ENCODE measurements at places on chromosomes 1 and 21.

GRCh38 chr1:230280054-230280795 is 145.9 kb downstream of the PGBD5 start:
- DNase-seq: no peak

DNA sequence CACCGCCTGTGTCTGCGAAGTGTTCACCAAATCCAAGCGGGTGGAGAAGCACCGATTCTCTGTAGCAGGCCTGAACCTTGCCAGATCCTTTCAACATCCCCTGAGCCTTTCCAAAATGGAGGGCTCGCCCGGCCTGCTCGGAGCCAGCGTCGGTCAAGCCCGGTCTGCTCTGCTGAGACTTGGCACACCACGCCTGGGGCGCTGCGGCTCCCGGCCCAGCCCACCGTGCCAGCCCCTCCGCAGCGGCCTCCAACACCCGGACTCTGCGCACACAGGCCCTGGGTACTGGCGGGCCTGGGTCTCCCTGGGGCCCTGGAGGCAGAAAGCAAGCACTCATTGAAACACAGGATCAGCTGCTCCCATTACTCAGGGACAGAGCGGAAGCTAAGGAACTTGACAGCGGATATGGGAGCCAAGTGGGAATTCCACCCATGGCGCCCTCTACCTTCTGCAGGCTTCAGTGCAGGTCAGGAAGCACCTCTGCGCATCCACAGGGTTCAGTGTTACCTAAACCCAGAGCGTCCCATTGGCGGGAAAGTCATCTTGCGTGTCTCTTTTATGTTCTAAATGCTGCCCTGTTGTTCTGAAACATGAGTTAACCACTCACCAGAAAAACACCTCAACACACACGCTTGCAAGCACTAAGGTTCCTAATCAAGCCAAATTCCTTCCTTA is 159.9 kb downstream of the ZBTB18 start:
- no peak for DNase-seq

- DNase-seq: no peak
These were observed 19.2 kb downstream of the AGPAT3 start for GRCh38 chr21:43884012-43884860.

DNA sequence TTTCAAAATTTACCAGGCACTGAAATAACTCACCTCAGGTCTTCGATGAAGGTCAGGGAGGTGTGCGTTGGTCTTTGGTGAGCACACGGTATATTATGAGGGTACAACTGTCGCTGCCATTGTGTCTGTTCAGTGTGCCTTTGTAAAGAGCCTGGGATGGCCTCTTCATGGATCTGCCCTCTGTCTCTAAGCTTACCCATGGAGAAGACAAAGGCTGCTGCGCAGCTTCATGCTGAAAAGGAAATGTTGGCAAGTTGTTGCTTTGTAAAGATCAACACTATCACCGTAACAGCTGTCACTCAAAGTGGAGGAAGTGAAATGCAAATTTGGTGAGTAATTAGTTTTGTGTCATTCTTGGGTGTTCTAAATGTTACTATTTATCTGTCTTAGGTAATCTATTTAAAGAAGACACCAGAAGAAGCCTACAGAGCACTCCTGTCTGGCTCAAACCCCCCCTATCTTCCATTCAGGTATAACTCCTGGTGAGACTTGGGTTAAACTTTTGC is 71.6 kb downstream of the CDC14A start:
- DNase-seq: peak; percentile 15

DNA sequence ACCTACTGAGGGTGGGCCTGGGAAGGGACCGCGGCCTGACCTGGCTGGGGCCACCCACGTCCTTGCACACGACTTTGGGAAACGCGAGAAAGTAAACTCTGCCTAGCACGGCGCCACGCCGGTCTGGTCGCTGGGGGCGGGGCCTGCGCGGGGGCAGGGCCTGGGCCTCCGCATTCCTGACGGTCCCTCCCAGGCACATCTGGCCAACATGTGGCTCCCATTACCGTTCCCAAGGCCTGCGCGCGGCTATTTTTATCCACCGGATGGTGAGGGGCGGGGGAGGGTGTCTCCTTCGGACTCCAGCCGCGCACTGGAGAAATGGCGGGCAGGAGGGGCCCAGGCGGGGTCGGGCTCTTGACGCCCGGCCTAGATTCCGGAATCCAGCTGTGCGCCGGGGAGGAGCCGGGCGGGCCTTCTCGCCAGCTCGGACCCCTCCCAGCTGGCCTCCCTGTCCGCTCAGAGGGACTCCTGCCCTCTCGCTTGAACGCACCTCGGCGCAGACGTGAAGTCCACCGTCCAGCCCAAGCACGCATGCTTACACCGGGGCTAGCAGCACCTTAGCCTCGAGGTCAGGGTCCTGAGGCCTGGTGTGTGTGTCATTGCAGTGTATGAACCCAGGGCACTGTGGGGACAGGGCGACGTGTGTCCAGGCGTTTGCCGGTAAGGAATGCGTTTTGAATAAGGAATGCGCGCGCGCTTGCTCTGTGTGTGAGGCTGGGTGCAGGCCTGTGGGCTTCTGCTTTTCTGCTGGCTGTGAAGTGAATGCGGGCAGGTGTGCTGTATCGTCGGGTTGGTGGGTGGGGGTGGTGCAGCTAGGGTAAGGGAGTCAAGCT is 2.1 kb downstream of the EVA1B start:
- DNase-seq: no peak

GRCh38 chr1:201253906-201254624 is 29.2 kb upstream of the PKP1 start:
- no peak for DNase-seq

DNA sequence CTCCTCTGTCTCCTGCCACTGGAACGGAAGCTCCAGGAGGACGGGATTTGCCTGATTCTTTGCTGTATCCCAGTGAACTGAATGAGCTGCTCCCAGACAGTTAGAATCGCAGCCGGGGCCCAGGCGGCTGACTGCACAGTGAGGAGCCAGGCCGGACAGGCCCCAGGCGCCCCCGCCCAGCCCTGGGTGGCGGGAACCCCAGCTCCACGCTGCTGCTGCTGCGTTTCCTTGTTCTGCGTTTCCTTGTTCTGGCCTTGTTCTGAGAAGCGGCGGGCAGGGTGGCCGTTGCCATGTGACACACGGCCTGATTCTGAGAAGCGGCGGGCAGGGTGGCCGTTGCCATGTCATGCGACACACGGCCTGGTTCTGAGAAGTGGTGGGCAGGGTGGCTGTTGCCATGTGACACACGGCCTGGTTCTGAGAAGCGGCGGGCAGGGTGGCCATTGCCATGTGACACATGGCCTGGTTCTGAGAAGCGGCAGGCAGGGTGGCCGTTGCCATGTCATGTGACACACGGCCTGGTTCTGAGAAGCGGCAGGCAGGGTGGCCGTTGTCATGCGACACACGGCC is 56.2 kb downstream of the SLC37A1 start:
- no peak for DNase-seq

DNA sequence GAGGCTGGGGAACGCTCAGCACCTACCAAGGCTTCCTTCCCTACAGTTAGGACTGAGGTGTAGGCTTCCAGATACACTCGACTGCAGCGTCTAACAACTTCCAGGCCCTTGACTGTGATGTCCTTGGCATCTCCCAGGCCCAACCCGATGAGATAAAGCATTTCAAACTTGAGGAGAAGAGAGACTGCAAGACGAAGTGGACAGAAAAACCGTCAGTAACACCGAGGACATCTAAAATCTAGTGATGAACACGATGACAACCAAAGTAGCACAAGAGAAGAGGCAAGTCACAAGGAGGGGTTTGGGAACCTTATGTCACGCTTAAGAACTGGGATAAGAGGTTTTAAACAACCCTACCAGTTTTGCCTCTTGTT is 314 bp downstream of the DPH5 start:
- DNase-seq: no peak

- DNase-seq: no peak
These were observed 626.6 kb downstream of the KCNT2 start for GRCh38 chr1:195981448-195982139.

DNA sequence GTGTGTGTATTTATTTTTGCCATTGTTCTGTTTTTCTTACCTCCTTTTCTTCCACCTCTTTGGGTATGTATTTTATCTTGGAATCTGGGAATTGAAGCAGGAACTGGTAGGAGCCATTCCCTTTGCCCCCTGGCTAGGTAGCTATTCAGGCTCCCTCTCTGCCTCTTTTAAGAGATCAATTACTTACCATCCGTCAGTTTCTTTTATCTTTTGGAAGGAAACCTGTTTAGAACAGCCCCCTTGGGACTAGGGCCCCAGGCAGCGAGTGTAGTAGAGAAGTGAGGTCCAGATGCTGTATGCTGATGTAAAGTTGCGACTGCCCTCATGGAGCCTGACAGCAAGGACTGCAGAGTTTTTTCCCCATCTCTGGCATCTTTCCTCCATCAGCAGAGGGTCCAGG is 41.6 kb downstream of the KIRREL1 start:
- DNase-seq: no peak

DNA sequence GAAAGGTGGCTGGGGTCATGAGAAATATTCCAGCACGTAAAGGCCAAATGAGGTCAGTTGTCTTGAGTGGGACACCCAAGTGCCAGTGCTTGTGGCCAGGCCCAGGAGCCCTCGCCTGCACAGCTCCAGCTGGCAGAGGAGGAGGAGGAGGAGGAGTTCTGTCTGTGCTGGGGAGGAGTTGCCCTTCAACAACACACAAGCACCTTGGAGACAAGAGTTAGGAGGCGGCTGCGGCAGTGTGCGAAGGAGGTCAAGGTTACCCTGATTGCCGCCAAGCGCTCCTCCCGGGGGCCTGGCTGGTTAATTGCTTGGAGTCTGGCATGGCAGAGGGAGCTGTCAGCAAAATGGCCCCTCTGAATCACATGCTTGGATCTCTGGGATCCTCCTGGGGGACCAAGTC is 45.1 kb downstream of the GRIK3 start:
- DNase-seq: no peak

- no peak for DNase-seq
These were observed 68.1 kb upstream of the F3 start for GRCh38 chr1:94609619-94610018.

GRCh38 chr1:32622806-32623681 is 27.3 kb downstream of the ZBTB8OS start:
- DNase-seq: no peak

GRCh38 chr21:44616591-44616926 is 4.7 kb downstream of the KRTAP10-8 start:
- no peak for DNase-seq

GRCh38 chr1:7076572-7076971 is 291.3 kb downstream of the CAMTA1 start:
- no peak for DNase-seq

DNA sequence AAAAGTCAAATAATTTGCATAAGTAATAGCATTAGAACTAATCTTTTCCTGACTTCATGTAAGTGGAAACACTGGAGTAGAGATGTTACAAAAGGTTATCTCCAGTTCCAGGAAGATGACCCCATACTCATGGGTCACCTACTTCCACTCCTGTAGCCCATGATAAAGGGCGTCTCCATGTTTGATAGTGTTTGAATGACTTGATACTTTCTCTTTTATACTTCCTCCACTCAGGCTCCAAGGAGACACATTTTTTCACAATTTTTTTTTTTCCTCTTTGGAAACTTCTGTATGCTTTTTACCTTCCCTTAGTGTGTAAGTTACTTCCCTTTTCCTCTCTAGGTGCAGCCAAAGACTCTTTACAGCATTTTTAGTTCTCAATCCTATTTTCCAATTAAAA is 382.1 kb upstream of the B3GALT2 start:
- no peak for DNase-seq

- DNase-seq: no peak
These were observed 54.6 kb upstream of the BOLA1 start for GRCh38 chr1:149844650-149845255.

GRCh38 chr21:38542263-38542662 is 44.0 kb upstream of the ERG start:
- no peak for DNase-seq

GRCh38 chr1:193694741-193695140 is 508.3 kb upstream of the B3GALT2 start:
- no peak for DNase-seq

- no peak for DNase-seq
These were observed 24.8 kb upstream of the KCNE1 start for GRCh38 chr21:34536820-34537219.

DNA sequence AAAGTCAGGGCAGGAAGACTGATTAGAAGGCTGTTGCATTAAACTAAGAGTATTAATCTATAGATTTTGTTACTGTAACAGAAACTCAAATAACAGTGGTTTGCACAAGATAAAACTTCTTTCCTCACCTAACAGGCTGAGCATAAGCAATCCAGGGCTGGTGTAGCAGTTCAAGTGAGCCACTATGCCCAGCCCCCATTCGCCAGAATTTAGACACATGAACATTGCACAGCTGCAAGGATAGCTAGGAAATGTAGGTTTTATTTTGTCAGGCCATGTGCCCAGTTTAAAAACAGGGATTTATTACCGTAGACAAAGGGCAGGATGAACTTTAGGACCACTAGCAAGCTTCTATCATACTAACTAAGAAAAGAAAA is 19.5 kb upstream of the DOCK7 start:
- no peak for DNase-seq

DNA sequence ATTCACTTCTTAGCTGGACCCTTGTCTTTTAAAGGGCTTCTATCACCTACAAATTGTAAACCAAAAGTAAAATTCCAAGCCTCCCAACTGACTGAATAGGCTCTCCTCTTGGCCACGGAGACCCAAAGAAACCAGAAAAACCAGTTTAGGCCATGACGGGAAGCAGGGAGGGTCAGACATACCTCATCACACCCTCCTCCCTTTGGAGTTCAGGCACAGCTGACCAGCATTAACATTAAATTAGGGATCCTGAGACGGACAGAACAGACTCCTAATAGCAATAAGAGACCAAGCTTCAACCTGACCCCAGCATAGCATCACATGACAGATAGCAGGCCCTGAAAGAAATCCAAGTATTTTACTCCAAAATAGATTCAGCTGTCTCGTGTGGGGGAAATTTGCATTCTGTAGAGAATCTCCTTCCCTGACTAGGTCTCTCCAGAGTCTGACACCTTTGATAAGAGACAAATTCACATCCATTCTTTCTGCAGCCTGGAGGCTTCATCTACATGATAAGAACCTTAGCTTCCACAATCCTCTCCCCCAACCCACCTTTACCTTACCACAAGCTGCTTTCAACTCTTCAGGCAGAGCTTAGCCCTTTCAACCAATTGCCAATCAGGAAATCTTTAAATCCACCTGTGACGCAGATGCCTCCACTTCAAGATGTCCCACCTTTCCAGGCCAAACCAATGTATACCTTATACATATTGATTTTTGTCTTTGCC is 177.1 kb upstream of the RAB4A start:
- DNase-seq: no peak

- DNase-seq: no peak
These were observed 128.2 kb downstream of the CACHD1 start for GRCh38 chr1:64598100-64598571.

DNA sequence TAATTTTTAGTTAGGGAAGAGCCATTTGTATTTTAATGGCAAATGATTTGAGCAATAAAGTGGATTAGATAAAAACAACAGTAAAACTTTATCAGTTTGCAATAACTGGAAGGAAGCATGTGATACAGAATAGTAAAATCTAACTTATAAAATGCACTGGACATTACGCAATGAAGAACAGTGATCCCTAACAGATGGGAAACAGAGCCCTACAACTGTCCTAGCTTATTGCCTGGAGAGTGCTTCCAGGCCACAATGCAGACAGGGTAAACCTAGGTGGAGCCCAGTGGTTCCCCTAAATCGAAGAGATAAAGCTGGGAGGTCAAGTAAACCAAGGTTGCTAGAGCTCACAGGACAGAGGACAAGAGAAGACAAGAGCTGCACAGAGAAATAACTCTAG is 7.0 kb downstream of the OMA1 start:
- no peak for DNase-seq

Data from activated T-helper 1 cell treated with Interleukin-2 at 50 U/mL for 16 hours (primary cell).